Sigmoid colon (tissue), 7 donors: ENCODE measurements at places on chromosomes 5 and 9.

DNA sequence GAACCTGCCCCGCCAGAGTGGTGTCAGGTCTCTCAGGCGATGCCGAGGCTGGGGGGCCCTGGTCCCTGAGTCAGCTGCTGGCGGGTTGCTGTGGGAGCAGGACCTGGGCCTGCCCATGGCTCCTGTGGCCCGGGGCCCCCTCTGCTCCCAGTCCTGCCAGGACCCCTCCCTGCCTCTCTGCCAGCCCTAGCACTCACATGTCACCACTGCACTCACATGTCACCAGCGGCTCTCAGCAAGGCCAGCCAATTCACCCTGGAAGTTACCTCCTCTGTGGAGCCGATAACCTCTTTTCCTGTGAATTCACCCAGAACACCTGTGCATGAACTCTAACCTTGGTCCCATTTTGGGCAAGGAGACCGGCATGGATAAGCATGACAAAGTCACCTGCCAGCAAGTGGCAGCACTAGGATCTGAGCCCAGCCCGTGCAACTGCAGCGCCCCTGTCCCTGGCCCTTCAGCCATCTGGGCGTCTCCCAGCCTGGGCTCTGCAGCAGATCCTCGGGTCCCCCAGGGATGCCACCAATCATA is 170.2 kb downstream of the GAPVD1 start:
- peak; percentile 48 for DNase-seq

DNA sequence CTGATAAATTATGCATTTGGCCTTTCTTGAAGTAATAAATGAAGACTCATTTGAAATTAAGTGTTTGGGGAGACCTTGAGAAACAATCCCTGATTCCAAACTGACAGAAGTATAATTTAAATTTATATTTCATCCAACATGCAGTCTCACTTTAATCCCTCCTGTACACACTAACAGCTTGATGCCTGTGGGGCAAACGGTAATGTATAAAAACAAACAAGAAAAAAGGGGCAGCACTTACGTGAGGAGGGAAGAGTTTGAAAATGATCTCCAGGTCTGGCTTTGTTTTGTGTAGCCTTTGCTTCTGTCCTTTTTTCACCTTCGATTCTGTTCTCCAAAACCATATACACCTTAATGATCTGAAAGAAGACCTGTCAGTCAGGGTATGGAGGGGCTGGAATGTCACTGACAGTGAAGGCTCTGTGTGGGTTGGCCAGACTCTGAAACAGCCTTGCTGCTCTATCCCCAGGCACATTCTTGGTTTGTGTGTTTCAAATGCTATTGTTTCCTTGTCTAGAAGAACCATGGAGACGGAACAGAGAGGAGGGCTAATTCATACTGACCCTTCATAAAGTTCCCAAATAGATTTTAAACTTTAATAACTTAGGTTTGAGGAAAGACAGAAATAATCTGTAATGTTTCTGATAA is 338.2 kb upstream of the WWC1 start:
- DNase-seq: no peak

- no peak for DNase-seq
These were observed 94.5 kb downstream of the LMNB1 start for GRCh38 chr5:126871441-126871840.

- DNase-seq: no peak
These were observed 280.0 kb downstream of the HINT1 start for GRCh38 chr5:130885027-130885426.

DNA sequence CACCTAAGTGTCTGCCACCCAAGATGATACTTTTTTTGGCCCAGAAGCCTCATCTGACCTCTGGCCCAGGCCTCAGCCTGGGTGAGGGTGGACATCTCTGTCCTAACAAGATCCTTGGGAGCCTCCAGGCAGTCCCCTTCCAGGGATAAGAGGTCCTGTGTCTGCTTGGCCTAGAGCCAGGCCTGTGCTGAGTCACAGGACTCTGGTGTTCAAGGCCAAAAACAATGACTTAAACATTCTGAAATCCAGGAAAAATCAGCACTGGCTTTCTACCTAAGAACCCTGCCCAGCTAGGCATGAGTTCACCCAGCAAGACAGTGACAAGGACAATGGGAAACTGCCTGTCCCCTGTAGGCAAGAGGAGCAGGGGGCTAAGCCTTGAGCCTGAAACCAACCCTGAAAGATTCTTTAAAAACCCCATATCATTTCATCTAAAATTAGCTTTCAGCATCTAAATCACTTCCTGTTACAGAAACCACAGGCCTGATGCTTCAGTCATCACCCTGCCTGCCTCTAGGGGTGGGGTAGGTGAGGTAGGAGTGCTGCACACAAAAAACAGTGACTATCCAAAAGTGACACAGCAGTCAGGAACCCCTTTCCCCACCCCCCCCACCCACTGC is 29.9 kb downstream of the CSF2 start:
- DNase-seq: peak; percentile 88

GRCh38 chr5:96404191-96404867 is 28.7 kb downstream of the PCSK1 start:
- no peak for DNase-seq

- DNase-seq: no peak
These were observed 2.9 kb downstream of the FANCG start for GRCh38 chr9:35076848-35077247.

- no peak for DNase-seq
These were observed 204.3 kb downstream of the ERCC6L2 start for GRCh38 chr9:96079779-96080178.

DNA sequence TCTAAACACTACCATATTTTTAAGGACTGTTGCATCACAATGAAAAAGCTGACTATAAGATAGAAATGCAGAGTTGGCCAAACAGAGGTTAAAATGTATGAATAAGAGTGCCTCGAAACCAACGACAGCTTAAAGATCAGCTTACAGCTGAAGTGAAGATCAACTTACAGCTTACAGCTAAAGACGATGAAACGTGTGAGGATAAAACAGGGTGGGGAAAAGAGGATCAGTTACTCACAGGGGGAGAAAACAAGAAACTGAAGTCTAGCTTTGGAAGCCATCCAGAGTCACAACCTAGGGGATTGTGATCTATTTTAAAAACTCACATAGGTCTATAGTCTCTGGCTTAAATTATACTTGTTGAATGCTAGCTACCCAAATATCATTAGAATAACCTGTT is 220.0 kb downstream of the SNCAIP start:
- DNase-seq: no peak
